AG09309 (cell line): ENCODE measurements at places on chromosomes 3 and 15.

- DNase-seq: no peak
Measured at GRCh38 chr3:194497799-194498575, 11.2 kb upstream of the ATP13A3 start.

DNA sequence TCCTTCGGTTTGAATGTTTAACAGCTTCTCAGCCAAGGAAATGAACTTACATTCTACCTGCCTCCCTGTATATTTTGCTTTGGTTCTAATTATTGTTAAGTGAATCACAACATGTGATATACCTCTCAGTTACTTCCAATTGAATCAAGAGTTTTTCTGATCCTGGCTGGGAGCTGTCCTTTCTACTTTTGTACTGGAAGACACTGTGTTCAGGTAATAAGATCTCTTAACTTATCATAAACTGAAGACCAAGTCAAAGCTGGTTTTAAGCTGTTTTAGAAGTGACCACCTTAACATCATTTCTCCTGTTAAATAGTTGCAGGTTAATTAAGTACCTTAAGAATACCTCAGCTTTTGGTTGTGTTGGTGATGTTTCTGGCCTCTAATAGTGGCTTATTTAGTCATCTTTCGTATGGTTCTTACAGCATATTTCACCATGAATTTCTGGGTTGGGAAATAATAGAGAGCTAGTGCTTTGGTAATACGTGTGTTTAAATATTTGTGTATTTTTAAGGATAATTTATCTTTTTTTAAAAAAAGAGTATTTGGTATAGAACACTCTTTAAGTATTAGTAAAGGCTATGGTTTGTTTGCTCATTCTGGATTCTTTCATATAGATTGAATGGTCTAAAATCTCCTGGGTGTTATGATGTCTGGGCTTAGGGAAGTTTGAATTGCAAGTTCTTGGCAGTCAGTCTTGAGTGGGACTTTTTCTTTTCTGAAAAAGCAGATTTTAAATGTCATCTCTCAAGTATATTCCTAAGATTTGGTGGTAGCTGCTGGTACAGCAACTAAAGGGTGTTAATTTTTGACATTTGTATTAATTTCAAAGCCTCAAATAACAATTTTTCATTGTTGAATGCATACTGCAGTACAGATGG, 1.6 kb downstream of the RAB8B start:
- no peak for DNase-seq

GRCh38 chr15:41367418-41367817, 34.7 kb downstream of the NUSAP1 start:
- DNase-seq: no peak

DNA sequence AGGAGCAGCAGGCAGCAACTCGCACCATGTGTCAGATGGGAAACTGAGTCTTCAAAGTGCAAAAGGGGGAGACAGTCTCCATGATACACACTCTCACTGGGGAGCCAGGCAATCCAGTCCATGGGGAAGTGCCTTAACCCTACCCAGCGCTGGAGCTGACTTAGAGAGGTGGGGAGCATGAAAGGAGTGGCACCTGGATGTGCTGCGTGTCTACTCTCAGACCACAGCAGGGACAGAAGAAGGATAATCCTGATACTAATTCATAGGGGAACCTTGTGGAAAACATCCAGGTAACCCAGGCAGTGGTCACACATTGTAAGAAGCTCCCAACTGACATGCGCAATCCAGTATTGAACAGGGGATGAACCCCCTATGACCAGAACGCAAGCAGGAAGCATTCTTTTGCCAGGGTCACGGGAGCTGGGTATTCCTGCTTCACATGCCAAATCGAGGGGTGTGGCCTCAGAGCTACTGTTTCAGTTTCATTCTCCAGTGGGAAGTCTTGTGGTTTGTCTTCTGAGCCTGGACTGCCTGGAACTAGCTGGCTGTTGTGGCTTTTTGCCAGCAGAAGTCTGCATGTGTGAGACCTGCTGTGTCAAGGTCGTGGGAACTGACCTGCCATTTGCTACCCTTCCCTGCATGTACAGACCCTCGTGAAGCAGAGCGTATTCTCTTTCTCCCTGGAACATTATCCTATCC, 367.6 kb upstream of the NDN start:
- DNase-seq: no peak

DNA sequence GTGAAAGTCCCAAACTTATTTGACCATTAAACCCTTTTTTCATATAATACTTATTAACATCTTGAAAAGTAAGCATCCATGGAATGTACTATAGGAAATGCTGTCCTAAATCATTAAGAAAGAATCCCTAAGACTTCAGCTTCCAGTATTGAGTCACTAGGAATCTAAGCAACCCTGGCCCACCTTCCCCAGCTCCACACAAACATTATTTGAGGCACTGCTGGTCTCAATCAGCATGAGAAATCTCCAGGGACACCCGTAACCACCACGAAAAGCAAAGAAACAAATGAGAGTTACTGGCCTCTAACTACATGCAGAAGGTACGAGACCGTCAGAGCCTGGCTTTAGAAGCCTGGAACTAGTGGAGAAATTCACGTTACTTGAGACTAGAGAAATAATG, 68.2 kb downstream of the POLQ start:
- DNase-seq: peak; percentile 58

- no peak for DNase-seq
Measured at GRCh38 chr3:101675709-101676215, 1.2 kb downstream of the ZBTB11 start.

DNA sequence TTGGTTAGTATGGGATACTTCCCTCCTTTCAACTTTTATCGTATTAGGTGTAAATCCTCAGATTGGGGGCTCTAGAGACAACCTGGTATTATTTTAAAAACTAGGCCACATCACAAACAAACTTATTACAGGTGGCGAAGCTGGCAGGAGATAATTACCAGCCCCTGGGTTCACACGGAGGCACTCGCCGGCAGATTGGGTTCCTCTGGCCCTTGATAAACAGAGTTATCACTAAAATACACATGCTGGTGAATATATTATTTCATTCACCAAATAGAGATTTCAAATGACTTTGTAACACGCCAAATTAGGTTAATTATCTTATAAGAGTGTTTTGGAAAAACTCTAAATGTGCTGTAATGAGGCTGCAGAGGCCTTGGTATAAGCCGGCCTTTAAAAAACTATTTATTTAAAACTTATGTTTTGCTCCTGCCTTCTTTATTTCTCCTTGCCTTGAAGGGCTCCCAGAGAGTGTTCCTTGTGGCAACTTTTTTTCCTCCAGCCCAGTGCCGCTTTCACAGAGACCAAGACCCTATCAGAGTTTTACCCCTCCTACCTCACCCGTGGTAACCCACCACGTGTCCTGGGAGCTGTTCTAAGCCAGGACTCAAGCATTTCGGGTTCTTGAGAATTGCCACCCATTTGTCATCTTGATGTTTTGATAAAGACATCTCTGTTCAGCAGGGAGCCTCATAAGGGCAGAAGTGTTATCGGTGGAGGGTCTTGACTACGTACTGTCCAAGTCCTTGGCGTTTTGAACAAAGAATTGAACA, 468.6 kb upstream of the CFAP20DC start:
- no peak for DNase-seq

- no peak for DNase-seq
Measured at GRCh38 chr3:134624537-134625287, 26.1 kb downstream of the KY start.

DNA sequence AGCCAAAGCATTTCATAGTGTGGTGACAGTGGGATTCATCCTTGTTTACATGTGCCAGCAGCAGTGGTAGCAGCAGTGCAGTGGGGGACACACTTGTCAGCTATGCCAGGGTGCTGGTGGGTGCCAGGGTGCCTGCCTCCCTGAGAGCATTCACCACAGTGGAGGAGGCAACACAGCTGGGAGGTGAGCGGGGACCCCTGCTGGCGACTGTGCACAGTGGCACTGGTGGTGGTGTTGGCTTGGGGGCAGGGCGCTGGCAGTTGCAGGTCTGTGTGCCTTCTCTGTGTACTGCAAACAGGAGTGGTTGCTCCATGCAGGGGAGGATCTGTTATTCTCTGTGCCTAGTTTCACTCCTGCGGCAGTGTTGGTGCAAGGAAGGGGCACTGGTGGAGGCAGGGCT, 41.2 kb downstream of the CEP63 start:
- DNase-seq: no peak

DNA sequence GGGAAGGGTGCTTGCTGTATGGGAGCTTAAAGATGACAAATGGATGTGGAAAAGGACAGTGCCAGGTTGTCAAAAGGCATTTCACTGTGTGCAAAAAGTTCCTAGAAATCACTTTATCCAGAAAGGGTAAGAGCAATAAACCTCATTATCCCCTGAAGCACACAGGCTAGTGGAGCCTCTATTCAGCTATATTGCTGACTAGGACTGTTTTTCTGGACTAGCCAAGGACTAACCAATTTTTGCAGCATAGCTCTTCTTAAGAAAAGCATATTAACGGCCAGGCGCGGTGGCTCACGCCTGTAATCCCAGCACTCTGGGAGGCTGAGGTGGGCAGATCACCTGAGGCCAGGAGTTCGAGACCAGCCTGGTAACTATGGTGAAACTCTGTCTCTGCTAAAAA, 64.8 kb downstream of the MLH1 start:
- DNase-seq: no peak

- DNase-seq: no peak
Measured at GRCh38 chr3:52423173-52423572, 21.7 kb downstream of the SEMA3G start.

- no peak for DNase-seq
Measured at GRCh38 chr3:45516829-45517228, 77.7 kb upstream of the LIMD1 start.

DNA sequence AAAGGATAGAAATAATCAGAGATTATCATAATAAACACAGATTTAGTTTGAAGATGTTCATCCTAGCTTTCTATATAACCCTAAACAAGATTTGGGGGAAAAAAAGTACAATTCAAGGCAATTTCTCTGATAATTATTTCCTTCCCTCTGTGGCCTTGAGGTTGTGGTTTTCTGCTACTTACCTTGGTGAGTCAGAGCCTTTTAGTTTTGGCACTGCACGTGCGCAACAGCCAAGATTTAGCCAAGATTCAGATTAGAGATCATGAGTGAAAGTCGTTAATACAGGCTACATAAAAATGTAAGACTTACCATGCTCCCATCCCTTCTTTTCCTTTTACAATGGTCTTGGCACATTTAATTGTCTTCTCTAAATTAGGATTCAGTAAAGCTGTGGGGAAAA, 6.7 kb downstream of the LYZL4 start:
- DNase-seq: no peak
